Peyer's patch (tissue), 4 donors: ENCODE measurements at places on chromosomes 4 and X. TPM values are rescaled to one million over a fixed set of nuclear protein-coding genes. Genes with fewer than 3 reads are reported as not detected.

GRCh38 chr4:72358483-72358882 is 210.5 kb downstream of the ADAMTS3 start:
- H3K27ac ChIP-seq: no peak overlapping the region
- no peaks in the 10 kb centered on the region for H3K27me3 ChIP-seq
- no peak overlapping the region for H3K4me3 ChIP-seq
- H3K4me1 ChIP-seq: no peaks in the 10 kb centered on the region
- no peak for DNase-seq

PPID gene
- 60.2 TPM for total RNA-seq

DNA sequence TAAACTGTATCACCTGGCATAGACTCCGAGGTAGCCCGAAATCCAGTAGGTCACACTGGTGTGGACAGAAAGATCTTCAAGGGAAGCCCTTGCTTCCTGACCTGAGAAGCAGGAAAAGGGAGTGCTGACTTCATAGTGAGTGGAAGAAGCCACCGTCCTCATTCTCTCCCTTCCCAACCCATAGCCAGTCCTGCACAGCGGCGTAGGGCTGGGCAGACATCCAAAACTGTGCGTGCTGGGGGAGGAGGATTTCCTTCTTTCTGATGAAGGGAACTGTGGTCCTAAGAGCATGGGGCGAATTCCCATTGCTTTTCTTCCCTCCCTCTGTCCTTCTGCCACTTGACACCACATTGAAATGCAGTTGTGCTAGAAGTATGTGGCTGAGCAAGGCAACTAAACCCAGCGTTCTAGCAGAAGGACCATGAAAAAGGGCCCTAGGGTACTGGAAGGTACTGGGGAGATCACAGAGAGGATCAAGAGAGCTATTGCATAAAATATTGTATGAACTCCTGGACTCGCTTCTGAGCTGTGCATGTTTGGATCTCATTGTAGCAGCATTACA is 66.9 kb downstream of the STOX2 start:
- no peak overlapping the region for H3K27ac ChIP-seq
- no peak for DNase-seq
- no peaks in the 10 kb centered on the region for H3K4me1 ChIP-seq
- no peaks in the 10 kb centered on the region for H3K27me3 ChIP-seq

DNA sequence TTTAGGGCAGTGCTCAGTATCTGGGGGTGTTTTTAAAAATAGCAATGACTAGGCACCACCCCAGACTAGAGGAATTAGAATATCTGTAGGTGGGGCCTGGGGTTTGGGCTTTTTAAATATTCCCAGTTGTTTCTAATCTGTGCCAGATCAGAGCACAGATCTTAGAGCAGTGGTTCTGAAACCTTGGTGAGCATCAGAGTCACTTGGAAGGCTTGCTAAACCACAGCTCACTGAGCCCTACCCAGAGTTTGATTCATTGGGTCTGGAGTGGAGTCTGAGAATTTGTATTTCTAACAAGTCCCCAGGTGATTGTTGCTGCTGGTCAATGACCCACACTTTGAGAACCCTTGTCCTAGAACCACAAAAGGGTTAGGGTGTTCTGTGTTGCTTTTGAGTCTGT is 16.7 kb downstream of the HADH start:
- DNase-seq: no peak
- H3K27me3 ChIP-seq: no peaks in the 10 kb centered on the region
- H3K27ac ChIP-seq: no peak overlapping the region
- no peaks in the 10 kb centered on the region for H3K4me1 ChIP-seq

GRCh38 chrX:147069926-147070325 is 255.4 kb upstream of the CXorf51A start:
- H3K4me3 ChIP-seq: no peak overlapping the region
- H3K36me3 ChIP-seq: no peaks in the 10 kb centered on the region
- no peaks in the 10 kb centered on the region for H3K27me3 ChIP-seq
- DNase-seq: no peak

GRCh38 chr4:80726471-80726870 is 304.0 kb upstream of the BMP3 start:
- no peak for DNase-seq
- H3K4me3 ChIP-seq: no peak overlapping the region
- no peaks in the 10 kb centered on the region for H3K27me3 ChIP-seq
- no peaks in the 10 kb centered on the region for H3K36me3 ChIP-seq
- no peak overlapping the region for H3K27ac ChIP-seq

ITGB1BP2 gene
- not detected for total RNA-seq

GRCh38 chr4:7981738-7982394 is 42.2 kb upstream of the AFAP1 start:
- H3K4me1 ChIP-seq: peaks cover 3% of the 10 kb centered on the region
- H3K4me3 ChIP-seq: peak overlapping the region; percentile 17
- no peaks in the 10 kb centered on the region for H3K36me3 ChIP-seq
- H3K27me3 ChIP-seq: no peaks in the 10 kb centered on the region
- peak overlapping the region; percentile 2 for H3K27ac ChIP-seq
- peak; percentile 69 for DNase-seq

GRCh38 chr4:113697429-113697828 is 64.1 kb downstream of the CAMK2D start:
- H3K4me1 ChIP-seq: no peaks in the 10 kb centered on the region
- no peak for DNase-seq
- H3K36me3 ChIP-seq: no peaks in the 10 kb centered on the region
- H3K4me3 ChIP-seq: no peak overlapping the region
- H3K27ac ChIP-seq: no peak overlapping the region

- DNase-seq: no peak
- no peak overlapping the region for H3K4me3 ChIP-seq
- H3K4me1 ChIP-seq: no peaks in the 10 kb centered on the region
- no peaks in the 10 kb centered on the region for H3K36me3 ChIP-seq
- H3K27ac ChIP-seq: no peak overlapping the region
Measured at GRCh38 chr4:186699298-186699697, 24.4 kb downstream of the FAT1 start.

ADGRL3 gene
- total RNA-seq: 3.7 TPM

DNA sequence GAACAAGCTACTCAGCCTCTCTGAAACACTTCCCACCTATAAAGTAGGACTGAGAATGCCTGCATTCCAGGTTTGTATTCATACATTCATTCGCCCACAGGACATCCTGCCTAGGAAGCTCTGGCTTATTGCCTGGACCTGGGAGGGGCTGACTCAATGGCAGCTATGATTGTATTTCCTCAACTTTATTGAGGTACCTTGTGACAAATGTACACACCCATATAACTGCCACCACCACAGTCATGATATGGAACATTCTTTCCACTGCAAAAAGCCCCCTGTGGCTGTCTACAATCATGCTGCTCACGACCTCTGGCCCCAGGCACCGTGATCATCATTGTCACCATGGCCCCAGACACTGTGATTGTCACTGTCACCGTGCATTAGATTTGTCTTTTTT is 68.3 kb downstream of the ABLIM2 start:
- H3K27me3 ChIP-seq: no peaks in the 10 kb centered on the region
- peaks cover 7% of the 10 kb centered on the region for H3K4me1 ChIP-seq
- H3K36me3 ChIP-seq: no peaks in the 10 kb centered on the region
- no peak overlapping the region for H3K4me3 ChIP-seq

SUPT20HL1 gene
- 0.54 TPM for total RNA-seq

RAB41 gene
- not detected for total RNA-seq

- H3K4me3 ChIP-seq: no peak overlapping the region
- H3K4me1 ChIP-seq: no peaks in the 10 kb centered on the region
- H3K36me3 ChIP-seq: no peaks in the 10 kb centered on the region
- no peaks in the 10 kb centered on the region for H3K27me3 ChIP-seq
- no peak for DNase-seq
Measured at GRCh38 chr4:90080116-90080515, 47.1 kb upstream of the CCSER1 start.

DNA sequence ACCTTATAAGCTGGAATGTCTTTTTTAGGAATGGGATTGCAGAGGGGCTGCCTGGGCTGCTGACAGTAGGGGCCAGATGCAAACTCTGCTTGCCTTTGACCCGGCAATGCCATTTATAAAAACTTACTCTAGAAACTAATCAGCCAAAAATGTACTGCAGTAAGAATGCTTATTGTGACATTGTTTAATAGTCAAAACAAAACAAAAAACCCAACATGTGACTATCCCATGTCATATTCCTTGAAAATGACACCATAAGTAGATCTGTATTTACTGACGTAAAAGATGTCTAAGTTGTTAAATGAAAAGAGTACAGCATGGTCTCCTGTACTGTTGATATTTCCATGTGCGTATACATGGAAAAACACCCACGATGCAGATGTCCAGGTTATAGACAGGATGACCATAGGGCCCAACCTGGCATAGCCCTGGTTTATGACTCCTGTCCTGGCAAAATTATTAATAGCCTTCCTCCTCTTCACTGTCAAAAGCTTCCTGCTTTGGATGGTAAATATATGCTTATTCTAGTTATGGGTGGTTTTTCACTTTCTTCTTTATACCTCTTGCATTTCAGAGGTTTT is 138.9 kb downstream of the PTTG2 start:
- no peaks in the 10 kb centered on the region for H3K4me1 ChIP-seq
- no peaks in the 10 kb centered on the region for H3K27me3 ChIP-seq
- no peak overlapping the region for H3K4me3 ChIP-seq
- DNase-seq: no peak

DNA sequence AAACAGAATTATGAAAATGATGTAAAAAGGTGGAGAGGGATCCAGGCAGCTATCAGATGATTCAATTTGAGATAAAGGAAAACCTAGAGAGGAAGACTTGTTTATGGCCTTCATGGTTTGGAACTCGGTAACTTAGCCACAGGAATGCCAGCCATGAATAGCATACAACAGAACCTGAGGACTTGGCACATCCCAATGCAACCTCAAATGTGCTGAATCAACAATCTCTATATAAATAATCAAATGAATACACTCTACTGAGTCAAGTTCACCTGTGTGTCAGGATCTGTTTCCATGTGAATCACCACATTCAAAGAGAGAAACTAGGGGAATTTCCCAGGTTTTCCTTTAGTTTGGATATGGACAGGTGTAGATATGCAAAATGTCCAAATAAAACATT is 86.9 kb downstream of the MBNL3 start:
- no peak overlapping the region for H3K27ac ChIP-seq
- no peaks in the 10 kb centered on the region for H3K27me3 ChIP-seq
- no peaks in the 10 kb centered on the region for H3K4me1 ChIP-seq
- no peak overlapping the region for H3K4me3 ChIP-seq

GRCh38 chr4:33052241-33052640 is 2332.1 kb downstream of the PCDH7 start:
- DNase-seq: no peak
- H3K27me3 ChIP-seq: no peaks in the 10 kb centered on the region
- no peaks in the 10 kb centered on the region for H3K36me3 ChIP-seq
- H3K4me1 ChIP-seq: no peaks in the 10 kb centered on the region

DNA sequence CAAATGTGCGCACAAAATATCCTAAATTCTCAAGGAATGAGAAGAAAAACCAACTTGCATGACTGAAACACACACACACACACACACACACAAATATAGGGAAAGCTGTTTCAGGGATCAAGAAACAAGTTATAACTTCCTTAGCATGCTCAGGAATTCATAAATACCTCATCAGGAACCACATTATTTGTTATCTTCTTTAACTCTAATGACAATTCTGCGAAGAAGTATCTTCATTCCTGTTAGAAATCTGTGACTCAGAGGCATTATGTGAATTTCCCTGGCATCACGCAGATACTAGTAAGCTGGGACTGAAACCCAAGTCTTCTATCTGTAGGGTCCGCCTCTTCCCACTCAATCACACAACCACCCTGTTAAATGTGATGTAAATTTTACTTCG is 30.3 kb downstream of the TMPRSS11A start:
- H3K27me3 ChIP-seq: no peaks in the 10 kb centered on the region
- H3K4me1 ChIP-seq: no peaks in the 10 kb centered on the region
- no peaks in the 10 kb centered on the region for H3K36me3 ChIP-seq
- H3K4me3 ChIP-seq: no peak overlapping the region
- no peak for DNase-seq
